ENCODE measurements at places on chromosomes 3 and 15. TPM values are rescaled to one million over a fixed set of nuclear protein-coding genes. Genes with fewer than 3 reads are reported as not detected.

Gene HAPLN3
- 5.4 TPM for total RNA-seq

Gene PSMD6
- 76.7 TPM for total RNA-seq

Gene LZTFL1
- total RNA-seq: 25.2 TPM

Gene CDHR4
- not detected for total RNA-seq

Gene NCK1
- 52.8 TPM for total RNA-seq

Gene TMEM212
- total RNA-seq: not detected

Gene SLC7A14
- total RNA-seq: not detected

Gene ACTC1
- 0.07 TPM for total RNA-seq

GRCh38 chr3:191894406-191894805 is 433.4 kb downstream of the PYDC2 start:
- no peak for DNase-seq

DNA sequence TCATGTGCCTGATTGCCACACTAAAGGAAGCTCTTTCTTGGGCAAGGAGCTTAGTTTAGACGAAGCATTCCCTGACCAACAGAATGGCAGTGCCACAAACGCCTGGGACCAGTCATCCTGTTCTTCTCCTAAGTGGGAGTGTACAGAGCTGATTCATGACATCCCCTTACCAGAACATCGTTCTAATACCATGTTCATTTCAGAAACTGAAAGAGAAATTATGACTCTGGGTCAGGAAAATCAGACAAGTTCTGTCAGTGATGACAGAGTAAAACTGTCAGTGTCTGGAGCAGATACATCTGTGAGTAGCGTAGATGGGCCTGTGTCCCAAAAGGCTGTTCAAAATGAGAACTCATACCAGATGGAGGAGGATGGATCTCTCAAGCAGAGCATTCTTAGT is 18.4 kb downstream of the SENP5 start:
- DNase-seq: no peak

DNA sequence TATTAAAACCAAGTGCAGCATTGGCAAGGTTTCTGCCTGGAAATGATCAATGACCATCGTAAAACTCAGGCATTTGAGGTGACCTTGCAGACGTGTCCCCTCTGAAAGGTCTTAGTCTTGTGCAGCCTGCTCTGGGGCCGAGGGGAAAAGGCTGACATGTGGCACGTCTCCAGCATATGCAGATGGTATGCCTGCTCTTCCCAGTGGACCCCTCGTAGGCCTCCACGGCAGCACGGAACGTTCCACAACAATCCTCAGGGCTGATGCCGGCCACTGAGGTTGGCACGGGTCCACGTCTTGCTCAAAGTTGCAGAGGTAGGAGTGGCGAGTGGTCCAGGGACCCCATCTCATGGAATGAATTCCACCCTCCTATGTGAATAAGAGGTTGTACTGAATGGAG is 247.5 kb upstream of the LYSMD4 start:
- DNase-seq: no peak

GRCh38 chr3:146715170-146715569 is 110.0 kb upstream of the PLSCR5 start:
- no peak for DNase-seq

DNA sequence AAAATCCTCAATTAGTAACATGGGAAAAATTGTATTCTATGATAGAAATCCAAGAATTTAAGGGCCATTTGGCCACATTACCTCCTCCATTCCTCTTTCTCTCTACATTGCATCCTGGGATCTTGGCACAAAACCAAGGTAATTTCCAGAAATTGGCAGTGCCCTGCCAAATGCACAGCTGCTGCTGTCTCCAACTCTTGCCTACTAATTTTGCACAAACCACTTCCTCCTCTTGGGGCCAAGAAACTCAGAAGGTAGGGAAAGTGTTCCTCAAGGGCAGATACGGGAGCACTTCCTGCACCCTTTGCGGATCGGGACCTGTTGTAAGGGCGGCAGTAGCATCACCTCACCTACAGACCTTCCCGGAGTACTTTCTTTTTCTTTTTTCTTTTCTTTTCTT is 57.8 kb downstream of the MAP3K13 start:
- DNase-seq: no peak

DNA sequence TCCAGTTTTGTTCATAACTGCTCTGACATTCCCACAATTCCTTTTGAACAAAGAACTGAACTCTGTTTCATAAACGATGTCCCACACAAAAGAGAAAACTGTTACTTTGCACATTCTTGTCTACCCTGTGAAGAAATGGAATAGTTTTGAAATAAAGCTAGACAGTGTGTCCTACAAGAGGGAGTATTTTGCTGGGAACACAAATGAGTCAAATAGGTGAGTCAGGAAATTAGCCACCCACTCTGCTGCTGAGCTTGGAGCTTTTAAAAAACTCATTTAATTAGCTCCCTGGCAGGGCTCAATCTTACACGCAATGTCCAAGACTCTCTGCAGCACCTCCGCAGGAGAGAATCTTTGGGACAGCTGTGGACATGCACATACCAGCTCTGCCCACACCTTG is 193.4 kb downstream of the SLC9A9 start:
- DNase-seq: no peak

- no peak for DNase-seq
Observed at GRCh38 chr3:28575746-28576613, 227.4 kb upstream of the AZI2 start.

- no peak for DNase-seq
Observed at GRCh38 chr15:66570842-66571478, 5.2 kb upstream of the LCTL start.

- no peak for DNase-seq
Observed at GRCh38 chr15:101026656-101027272, 107.6 kb downstream of the LRRK1 start.

GRCh38 chr3:42014921-42015533 is 53.1 kb upstream of the ULK4 start:
- no peak for DNase-seq

DNA sequence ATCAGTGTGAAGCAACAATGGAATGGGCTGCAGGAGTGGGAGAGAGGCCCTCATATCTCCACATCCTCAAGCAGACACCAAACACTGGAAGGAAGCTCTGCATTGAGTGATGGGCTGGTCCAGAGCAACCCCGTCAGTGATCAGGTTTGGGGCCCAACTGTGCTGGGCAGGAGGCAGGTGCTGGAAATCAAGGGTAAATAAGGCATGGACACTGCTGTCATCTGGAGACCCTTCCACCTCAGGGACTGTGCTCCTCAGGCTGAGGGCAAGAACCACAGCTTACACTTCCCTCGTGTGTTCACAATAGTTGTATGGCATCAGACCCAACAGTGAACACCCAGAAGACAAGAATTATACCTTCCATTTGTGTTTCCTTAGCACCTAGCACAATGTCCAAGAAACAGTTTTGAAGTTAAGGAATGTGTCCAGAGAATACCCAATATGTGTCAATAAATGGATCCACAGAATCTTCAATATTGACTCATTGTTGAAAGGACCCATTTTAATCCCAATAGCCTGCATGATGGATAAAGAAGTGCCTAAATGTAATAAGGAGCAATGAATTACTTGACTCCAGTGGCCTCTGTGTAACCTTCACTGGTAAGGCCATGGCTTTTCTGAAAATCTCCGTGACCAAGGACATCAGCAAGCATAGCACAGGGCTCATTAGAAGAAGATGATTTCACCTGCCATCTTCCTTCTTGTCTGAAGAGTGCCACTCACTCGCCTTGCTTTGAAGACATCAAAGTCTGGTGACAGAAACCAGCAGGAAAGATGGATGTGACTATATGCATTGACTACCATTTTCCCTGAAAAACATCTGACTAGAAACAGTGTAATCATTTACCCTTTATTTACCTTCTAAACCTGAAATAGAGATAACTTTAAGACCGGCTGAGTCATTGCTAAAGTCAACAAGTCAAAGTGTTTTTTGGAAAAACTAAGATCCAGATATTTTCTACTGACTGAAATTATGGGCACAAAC is 7.0 kb upstream of the AHSG start:
- no peak for DNase-seq

DNA sequence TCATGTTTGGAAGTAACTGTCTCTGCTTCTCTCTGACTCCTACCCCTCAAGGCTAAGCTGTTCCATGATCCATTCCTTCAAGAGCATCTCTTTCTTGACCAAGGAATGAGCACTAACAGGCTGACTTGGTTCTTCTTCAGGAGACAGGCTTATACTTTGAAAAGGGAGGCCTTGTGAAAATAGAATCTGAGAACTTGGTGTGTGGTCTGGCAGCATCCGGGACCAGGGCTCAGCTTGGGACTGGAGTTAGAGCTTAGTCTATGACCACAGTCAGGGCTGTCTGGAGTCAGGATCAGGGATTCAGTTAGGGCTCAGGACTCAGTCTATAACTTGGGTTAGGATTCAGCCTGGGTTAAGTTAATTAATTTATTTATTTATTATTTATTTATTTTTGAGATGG is 44.9 kb upstream of the SLC6A6 start:
- DNase-seq: no peak

DNA sequence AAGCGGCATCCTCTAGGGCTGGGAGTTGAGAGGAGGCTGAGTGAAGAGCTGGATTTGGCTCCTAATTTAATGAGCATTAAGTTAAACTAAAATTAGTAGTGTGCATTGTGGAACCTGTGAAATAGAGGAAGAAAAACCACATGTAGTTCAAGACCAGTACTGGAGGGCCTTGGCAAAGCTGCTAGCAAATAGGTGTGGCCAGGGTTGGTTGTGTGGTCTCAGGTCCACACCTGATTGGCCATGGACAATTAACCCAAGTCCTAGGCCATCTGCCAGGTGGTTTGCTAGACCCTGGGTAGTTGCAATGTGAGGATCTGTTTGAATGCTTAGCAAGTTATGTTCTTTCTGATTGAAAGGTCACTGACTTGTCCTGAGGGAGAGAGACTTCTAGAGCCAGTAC is 275.5 kb downstream of the PDCD6IP start:
- no peak for DNase-seq

DNA sequence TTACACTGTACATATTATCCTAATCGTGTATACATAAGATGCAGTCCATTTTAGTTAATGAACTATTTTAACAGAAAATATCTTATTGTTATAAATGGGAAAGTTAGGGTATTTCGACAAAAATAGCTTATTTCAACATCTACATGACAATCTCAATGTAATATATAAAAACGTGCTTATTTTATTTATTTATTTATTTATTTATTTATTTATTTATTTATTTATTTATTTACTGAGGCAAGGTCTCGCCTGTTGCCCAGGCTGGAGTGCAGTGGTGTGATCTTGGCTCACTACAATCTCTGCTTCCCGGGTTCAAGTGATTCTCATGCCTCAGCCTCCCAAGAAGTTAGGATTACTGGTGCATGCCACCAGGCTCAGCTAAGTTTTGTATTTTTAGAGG is 614.2 kb downstream of the CADM2 start:
- DNase-seq: no peak

DNA sequence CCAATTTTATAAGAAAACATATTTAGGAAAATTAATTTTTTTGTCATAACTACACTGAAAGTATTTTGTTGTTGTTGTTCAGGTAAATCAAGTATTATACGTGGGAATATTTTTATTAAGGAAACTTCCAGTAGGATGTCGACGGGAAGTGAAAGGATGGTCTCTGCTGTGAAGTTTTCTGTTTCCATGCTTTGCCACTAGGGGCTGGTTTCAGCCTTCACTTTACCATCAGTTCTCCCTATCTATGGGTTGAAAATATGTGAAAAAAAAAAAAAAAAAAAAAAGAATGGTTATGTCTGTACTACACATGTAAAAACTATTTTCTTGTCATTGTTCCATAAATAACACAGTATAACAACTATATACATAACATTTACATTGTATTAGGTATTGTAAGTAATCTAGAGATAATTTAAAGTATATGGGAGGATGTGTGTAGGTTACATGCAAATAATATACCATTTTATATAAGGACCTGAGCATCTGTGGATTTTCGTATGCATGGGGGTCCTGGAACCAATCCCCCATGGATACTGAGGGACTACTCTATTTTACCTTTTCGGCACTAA is 136.7 kb downstream of the SMAD6 start:
- no peak for DNase-seq

DNA sequence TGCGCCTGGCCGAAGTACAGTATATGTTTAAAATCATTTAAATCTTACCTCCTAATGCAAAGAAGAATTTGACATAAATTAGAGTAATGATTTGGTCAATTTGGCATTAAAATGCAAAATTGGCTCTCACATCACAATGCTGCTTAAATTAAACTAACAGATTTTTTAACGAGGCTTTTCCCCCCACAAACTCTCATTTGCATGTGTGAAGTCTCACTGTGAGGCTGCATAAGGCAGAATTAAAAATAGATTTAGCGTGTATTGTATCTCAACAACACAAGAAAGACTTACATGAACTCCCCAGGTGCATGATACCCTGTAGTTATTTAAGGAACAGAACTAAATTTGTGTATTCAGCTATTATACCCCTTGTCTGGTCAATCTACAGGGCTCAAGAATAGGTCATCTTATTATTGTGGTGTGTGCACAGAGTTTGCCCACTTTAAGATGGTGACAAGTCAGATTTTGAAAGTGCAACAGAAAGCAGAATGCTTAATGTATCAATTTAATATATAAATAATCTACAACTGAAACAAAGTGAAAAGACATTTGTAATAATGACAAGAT is 897.9 kb downstream of the EPHA3 start:
- DNase-seq: no peak

- no peak for DNase-seq
Observed at GRCh38 chr3:22308871-22309270, 557.9 kb upstream of the ZNF385D start.

GRCh38 chr3:72487946-72488737 is 360.1 kb downstream of the SHQ1 start:
- DNase-seq: no peak

DNA sequence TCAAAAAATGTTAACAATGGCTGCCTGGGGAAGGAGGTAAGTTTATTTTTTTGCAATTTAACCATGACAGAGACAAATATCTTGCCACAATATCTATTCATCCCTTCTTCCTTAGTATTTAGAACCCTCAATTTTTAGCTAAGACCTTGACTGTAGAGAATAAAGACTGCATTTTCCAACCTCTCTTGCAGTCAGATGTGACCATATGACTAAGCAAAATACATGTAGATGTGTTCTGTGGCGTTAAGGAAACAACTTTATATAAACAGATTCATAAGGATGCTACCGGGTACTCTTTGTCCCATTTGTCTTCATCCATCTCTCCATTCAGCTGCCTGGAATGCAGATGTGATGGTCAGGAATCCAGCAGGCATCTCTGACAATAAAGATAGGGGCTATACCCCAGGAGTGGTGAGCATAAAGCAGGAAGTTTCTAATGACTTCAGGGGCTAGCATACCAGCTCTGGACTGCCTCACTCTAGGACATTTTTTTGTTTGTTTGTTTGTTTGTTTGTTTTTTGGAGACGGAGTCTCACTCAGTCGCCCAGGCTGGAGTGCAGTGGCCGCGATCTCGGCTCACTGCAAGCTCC is 41.1 kb downstream of the LHFPL4 start:
- no peak for DNase-seq

DNA sequence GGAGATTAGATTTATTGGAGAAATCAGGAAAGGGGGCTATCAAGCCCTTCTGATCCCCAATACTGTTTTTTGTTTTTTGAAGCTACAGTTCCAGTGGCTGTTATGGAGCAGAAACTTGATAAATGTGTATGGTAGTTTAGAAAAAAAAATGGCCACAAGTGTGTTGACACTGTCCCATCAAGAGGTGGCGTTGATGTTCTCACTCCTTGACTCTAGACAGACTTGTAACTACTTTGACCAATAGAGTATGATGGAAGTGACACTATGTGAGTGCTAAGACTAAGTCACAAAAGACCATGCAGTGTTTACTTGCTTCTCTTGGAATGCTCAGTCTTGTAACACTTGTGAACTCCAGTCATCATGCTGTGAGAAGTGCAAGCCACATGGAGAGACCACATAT is 356.7 kb downstream of the PDCD6IP start:
- DNase-seq: no peak

- DNase-seq: no peak
Observed at GRCh38 chr15:78265137-78265460, 737 bp downstream of the DNAJA4 start.

- no peak for DNase-seq
Observed at GRCh38 chr15:77097248-77097721, 26.4 kb upstream of the TSPAN3 start.

Measured in NCI-H460 (cell line).